ENCODE measurements at places on chromosomes 5 and 9. TPM values are rescaled to one million over a fixed set of nuclear protein-coding genes. Genes with fewer than 3 reads are reported as not detected.

Gene GCNT4
- total RNA-seq, result 0.07 TPM

DNA sequence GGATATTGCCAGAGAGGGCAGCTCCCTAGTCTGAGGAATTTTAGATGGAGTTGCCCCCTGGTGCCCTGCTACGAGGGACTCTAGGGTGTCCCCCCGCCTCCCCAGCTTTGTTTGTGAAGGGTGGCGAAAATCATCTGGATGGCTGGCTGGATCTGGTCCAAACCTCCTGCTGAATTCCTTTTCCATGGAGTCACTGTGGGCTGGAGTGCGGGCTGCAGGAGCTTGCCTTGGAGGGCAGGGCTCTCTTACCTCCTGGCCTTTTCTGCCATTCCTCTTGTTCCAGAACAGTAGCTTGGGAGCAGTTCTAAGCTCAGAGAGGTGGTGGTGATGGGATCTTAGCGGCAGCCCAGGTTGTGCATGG lies 2.1 kb downstream of the SYNPO start:
- DNase-seq, result peak; percentile 64

GRCh38 chr9:99925541-99925940 lies 19.1 kb downstream of the STX17 start:
- no peak for DNase-seq

- no peak for DNase-seq
These were observed 34.8 kb downstream of the TRPC7 start for GRCh38 chr5:136330353-136331038.

- DNase-seq, result no peak
These were observed at the start of gene SH3PXD2B for GRCh38 chr5:172454358-172455086. Gene SH3PXD2B, minus strand, starts transcription at chr5:172454525. Its CDS starts 173 bp downstream, at chr5:172454352.

DNA sequence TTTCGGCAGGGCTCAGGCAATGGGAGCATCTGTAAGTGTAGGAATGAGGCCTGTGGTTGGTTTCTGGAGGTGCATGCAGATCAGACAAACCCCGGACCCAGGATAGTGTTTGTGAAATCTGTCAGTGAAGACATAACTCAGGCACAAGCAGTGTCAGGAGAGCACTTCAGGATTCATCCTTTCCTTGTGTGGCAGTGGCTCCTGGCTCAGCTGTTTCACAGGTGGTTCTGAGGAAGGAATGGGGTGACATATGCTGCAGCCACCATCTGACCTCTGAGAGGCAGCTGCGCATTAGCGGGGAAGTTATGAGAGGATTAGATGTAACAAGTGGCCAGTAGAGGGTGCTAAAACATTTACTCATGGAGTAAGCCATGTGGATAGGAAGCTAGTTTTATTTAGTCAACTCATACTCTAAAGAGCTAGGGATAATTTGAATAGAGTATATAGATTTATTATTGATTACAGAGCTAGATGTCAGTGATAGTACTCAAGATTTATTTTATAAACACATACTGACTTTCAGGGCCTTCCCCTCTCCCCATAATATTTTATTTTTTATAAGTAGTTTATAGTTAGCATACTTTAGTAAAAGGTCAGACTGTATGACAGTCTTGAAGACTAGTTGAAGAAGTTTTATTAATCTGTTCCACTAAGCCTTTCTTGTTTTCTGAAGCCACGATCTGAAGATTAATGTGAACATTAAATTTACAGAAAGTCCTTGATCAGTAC lies 28.4 kb downstream of the NNT start:
- DNase-seq, result peak; percentile 45

Gene RNF208
- total RNA-seq, result 0.07 TPM

Gene TSSK1B
- total RNA-seq, result not detected

DNA sequence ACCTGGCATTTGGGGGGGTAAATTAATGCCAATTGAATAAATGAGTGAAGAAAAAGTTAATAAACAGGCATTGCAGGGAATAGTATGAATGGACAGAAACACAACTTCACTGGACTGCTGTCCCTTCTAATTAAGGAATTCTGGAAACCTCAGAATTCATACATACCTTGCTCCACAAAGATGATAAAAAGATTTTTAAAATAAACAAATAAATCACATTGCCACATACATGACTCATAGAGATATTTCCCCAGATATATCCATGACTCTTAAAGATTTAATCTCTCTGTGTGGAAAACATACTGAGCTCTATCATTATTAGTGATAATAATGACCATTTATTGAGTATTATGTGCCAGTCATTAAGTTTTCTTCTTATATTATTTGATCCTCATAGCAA lies 469.0 kb upstream of the MEF2C start:
- no peak for DNase-seq

DNA sequence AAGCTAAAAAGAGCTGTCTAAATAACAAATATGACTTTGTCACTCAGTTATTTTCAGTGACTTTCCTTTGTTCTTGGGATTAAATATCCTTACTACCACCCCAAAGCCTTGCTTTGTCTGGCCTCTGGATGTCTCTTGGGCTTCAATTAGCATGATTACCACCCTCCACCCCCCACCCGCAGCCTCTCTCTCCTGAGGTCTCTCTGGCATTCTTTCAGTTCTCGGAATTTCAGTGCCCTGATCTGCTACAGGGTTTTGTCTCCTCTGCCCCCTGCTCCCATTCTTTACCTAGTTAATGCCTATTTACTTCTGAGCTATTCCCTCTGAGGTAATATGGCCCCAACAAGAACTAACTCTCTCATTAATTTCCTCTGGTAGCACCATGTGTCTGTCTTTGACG lies 376.4 kb downstream of the DEPDC1B start:
- no peak for DNase-seq

- DNase-seq, result no peak
These were observed 625.1 kb upstream of the NUDT12 start for GRCh38 chr5:104187656-104188055.

- no peak for DNase-seq
These were observed 1.3 kb downstream of the GNG10 start for GRCh38 chr9:111662576-111663300.

DNA sequence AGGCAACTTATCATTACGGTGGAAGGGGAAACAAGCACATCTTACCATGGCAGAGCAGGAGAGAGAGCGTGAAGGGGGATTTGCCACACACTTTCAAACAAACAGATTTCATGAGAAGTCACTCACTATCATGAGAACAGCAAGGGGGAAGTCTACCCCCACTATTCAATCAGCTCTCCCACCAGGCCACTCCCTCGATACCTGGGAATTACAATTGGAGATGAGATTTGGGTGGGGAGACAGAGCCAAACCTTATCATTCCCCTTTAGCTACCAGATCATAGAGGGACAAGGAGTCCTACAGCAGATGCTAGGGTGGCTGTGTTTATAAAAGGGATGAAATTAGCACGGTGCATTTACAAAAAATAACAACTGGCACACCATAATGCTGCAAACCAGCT lies 2149.4 kb upstream of the ACO1 start:
- no peak for DNase-seq

DNA sequence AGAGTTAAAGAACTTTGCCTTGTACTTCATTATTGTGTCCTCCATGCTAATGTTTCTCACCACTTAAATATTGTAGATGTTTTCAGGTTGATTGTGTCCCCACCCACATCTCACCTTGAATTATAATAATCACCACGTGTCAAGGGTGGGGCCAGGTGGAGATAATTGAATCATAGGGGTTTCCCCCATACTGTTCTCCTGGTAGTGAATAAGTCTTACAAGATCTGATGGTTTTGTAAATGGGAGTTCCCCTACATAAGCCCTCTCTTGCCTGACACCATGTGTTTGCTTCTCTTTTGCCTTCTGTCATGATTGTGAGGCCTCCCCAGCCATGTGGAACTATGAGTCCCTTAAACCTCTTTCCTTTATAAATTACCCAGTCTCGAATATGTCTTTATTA lies 248.3 kb downstream of the FBXL7 start:
- no peak for DNase-seq

- DNase-seq, result no peak
These were observed 5.6 kb upstream of the IL3 start for GRCh38 chr5:132054697-132055440.

Gene TAF11L10
- total RNA-seq, result not detected

DNA sequence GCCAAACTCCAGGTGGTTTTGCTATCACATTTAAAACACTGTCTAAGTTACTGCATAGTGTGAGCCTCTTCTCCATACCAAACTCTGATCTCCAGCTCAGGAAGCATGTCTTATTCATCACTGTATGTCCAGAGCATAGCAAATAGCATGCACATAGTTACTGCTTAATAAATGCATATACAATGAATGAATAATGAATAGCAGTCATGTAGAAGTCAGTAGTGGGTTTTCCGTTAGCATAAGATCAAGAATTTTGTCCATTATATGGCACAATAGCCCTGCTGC lies 329.4 kb downstream of the ARRDC3 start:
- DNase-seq, result no peak

DNA sequence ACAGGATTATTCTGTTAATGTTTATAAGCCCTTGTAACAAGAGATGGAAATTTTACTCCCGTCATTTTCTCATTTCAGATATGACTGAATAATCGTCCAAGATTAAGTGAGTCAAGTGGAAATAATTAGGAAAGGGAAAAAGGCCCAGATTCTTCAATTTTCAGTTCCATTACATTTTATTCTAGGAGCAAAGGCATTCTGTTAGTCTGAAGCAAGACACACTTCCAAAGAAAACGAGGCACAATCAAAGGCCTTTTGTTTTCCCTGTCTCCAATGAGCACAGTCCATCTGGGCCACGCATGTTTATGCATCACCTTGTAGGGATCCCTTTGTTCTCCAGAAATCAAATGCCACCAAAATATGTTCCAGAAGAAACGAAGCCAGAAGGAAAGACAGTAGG lies 382.9 kb upstream of the RFX3 start:
- no peak for DNase-seq

Gene EFCAB9
- total RNA-seq, result not detected

Gene FBLL1
- 0.86 TPM for total RNA-seq

Gene GMCL2
- not detected for total RNA-seq

Gene NAIF1
- 16.3 TPM for total RNA-seq

DNA sequence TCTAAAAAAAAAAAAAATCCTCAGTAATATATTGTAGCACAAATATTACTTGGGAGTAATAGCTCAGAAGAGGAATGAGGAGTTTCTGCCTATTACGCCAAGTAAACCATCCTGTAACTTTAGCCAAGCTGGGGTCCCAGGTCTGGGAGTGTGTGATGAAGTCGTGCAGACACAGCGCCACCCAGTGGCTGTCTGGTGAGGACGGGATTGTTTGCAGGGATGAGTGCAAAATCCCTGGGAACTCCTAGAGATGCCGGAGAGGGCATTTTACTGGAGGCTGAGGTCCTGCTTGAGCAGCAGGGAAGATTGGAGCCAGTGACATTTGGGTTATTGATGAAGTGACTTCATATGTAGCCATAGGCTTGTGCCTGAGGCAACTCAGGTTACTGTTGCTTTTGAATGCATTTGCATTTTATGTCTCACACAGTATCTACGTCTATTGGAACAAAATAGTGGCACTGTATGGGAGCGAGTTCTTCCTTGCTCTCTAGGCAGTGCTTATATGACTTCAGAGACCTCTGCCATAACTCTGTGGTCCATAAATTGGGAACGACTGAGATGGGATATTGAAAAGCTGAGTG lies 72.8 kb downstream of the PSAT1 start:
- peak; percentile 35 for DNase-seq

- DNase-seq, result no peak
These were observed 103.4 kb upstream of the SPRY4 start for GRCh38 chr5:142428036-142428772.

- DNase-seq, result no peak
These were observed 84.8 kb downstream of the WNK2 start for GRCh38 chr9:93268551-93269314.

- DNase-seq, result no peak
These were observed 751.2 kb upstream of the ZNF608 start for GRCh38 chr5:125497651-125498050.

DNA sequence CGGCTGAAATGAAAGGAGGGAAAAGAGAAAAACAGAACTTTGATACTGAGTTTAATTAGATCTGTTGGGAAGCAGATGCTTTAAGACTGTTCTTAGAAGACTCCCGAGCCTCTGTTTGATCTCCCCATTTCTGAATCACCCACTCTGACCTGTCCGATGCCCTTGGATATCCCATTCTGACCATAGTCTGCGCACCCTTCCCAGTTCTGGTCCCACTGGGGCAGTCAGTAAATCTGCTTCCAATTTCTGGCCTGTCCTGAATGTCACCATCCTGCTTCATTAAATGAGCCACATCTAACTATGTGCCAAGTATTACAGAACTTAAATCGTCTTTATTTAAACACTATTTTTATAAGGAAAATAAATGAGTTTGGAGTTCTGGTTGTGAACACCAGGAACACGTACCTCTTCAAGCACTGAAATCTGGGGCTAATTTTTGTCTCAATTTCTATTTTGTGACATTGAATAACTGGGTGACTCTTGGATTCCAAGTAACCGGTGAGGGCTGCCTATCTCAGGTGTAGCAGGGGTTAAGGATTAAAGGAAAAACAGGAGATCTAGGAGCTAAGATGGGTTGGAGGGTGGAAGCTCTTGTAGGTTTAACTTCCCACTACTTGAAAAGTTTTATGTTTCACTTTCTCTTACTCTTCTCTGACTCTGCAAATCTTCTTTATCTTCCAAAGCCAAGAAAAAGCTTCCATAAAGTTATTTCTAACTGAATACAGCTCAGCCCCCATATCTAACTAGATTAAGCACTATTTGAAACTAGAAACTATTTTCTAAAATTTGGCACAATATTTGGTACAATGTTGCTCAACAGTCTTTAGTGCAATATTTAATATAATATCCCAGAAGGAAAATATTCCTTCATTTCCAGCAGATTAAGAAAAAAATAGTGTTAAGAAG lies 40.1 kb downstream of the ALDH1A1 start:
- no peak for DNase-seq

Gene PCDHGC3
- 14.7 TPM for total RNA-seq

GRCh38 chr5:110094548-110094947 lies 404.8 kb downstream of the MAN2A1 start:
- DNase-seq, result no peak

GRCh38 chr9:8053501-8053900 lies 253.9 kb upstream of the DMAC1 start:
- no peak for DNase-seq

GRCh38 chr9:111870774-111871498 lies 25.7 kb upstream of the UGCG start:
- DNase-seq, result no peak

- DNase-seq, result no peak
These were observed 874.3 kb upstream of the DMAC1 start for GRCh38 chr9:8673830-8674229.

DNA sequence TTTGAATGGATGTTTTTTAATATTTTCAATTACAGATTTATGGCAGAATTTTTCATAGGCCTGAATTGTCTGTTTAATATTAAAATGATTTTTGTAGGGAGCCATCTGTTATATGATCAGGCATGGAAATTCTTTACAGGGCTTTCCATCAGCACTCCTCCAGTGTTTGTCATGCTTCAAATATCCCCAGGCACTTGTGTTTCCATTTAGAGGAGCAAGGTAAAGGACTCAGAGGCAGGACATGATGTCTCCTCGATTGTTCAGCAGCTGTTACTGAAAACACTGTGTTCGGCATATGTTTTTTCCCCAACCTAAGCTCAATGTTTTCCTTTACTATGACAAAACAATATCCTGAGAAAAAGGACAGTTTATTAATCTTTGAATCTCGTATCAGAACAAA lies 172.3 kb upstream of the RFX3 start:
- no peak for DNase-seq
